Neural crest cell (in vitro differentiated cells): ENCODE measurements at places on chromosomes 12 and 14. TPM values are rescaled to one million over a fixed set of nuclear protein-coding genes. Genes with fewer than 3 reads are reported as not detected.

DNA sequence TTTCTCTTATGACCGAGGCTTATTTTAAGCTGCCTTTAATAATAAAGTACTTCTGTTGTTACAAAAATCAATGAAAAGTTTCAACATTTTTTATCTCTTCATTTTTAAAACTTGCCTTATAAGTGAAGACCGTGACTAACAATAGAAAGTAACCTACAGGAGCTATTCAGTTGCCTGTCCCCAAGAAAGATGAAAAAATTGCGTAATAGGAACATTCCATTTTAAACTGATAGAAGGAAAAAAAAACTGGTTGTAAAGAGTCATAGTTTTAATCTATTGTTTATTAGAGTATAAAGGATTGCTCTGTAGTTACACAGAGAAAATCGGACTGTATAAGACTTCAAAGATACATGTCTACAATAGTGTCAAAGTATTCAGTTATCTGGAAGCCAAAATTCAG, 83.3 kb downstream of the DAAM1 start:
- no peak for DNase-seq

GRCh38 chr12:53737093-53737808, 10.0 kb upstream of the CALCOCO1 start:
- no peak for DNase-seq

- DNase-seq, result no peak
Observed at GRCh38 chr12:114165921-114166320, 199.8 kb upstream of the RBM19 start.

- DNase-seq, result no peak
Observed at GRCh38 chr12:27504507-27504906, 19.5 kb upstream of the PPFIBP1 start.

- no peak for DNase-seq
Observed at GRCh38 chr12:86600664-86601231, 344.6 kb upstream of the MGAT4C start.

DNA sequence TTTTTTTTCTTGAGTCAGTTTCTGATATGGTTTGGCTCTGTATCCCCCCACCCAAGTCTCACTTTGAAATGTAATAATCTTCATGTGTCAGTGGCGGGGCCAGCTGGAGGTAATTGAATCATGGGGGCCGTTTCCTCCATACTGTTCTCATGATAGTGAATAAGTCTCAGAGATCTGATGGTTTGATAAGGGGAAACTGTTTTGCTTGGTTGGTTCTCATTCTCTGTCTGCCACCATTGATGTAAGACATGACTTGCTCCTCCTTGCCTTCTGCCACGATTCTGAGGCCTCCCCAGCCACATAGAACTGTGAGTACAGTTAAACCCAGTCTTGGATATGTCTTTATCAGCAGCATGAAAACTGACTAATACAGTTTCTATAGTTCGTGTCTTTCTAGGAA, 42.9 kb downstream of the WNK1 start:
- no peak for DNase-seq

GRCh38 chr12:23139026-23139425, 514.1 kb downstream of the ETNK1 start:
- DNase-seq, result no peak

DNA sequence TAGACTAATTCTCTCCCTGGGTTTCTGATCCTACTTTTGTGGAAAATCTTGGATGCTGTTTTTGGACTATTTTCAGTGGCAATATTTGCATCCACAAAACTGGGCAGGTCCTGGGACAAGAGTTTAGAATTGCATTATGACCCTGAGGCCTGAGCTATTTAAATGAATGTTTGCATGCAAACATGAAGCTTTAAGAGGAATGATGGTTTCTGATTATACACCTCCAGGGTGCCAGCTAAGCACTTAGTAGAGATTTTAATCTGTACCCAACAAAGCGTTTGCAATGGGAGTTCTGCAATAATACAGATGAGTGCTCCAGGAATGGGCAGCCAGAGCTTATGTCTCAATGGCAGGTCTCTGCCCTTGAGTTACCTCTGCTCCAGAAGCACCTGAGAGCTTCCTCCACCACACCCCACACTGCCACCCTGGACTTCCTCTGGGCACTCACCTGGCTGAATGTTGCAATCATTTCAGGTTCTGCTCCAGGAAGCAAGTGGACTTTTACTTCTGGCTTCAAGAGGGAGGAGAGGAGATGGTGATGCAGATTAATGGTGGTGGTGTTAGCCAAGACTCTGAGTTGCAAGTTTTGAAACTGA, 6.0 kb upstream of the SPTLC2 start:
- DNase-seq, result no peak

DHRS4L2 gene
- total RNA-seq, result 15.1 and 17.1 TPM in 2 replicates

SMCO2 gene
- total RNA-seq, result not detected in 2 replicates

ACOT4 gene
- 0.98 TPM in 2 replicates for total RNA-seq

SLC16A7 gene
- 2.9 and 3.4 TPM in 2 replicates for total RNA-seq

EPYC gene
- total RNA-seq, result not detected in 2 replicates
